Breast epithelium (tissue), 4 donors: ENCODE measurements at places on chromosomes 1 and 21.

- DNase-seq = no peak
Observed at GRCh38 chr1:205346956-205347574, 9.7 kb downstream of the KLHDC8A start.

DNA sequence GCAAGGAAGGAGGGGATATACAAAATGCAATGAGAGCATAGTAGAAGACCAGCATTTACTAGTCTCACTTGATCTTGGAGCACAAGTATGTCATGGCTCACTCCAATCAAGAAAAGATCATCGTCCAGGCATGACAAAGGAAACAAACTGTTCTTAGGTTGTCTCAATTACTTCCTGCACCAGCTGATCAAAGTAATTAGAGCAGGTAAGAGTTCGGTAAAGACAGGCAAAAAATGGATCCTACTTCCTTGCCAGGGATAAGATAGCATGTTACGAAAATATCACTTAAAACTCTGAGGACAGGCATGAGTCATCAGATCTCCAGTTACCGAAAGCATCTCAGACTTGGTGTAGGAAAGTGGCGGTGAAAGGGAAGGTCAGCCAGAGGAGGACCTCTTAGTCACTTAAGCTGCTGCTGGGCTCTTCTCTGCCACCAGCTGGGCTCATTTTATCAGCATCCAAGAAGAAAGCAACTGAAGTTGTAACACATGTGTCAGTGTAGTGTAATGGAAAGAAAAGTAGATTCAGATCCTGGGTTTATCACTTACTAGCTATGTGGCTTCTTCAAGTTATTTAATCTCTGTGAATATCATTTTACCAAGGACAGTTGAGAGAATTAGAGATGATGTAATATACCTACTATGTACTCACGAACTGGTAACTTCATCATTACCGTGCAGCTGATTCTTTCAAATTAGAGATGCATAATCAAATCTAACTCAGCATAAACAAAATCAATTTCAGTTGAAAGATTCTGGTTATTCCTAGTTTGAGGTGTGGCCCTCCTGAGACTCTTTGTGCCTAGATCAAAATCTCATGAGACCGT lies 46.8 kb downstream of the XCL1 start:
- no peak for DNase-seq

GRCh38 chr21:26892151-26892550 lies 46.9 kb upstream of the ADAMTS1 start:
- no peak for DNase-seq

GRCh38 chr1:12095452-12096263 lies 32.6 kb downstream of the TNFRSF8 start:
- no peak for DNase-seq

- no peak for DNase-seq
Observed at GRCh38 chr1:162625679-162626078, 6.6 kb upstream of the DDR2 start.

DNA sequence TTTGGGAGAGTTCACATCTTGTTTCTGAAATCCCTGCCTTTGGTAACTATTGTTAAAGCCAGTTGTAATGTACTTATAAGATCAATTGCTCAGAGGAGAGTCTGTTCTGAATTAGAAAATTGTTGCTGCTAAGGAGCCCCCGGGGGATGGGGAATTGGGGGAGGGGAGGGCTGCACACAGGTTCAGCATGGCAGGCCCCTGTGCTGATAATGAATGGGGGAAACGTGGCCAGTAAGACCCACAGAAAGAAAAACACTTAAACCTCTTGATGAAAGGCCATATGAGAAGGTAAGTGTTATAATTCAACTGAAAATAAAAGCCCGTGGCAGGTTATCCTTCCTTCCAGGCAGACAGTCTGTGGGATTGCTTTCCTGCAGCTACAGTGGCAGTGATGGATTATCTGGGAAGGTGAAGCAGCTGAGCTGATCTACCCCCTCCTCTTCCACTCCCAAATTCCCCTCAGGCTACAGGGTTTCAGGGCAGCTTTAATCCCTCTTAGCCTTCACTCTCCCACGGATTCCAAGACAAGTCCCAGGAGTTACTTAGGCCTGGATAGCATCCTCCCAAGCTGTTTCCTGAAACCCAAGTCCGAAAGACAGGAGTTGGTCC lies 398.8 kb downstream of the TBX15 start:
- DNase-seq = no peak

- no peak for DNase-seq
Observed at GRCh38 chr1:116560704-116561490, 9.9 kb downstream of the CD58 start.
